ENCODE measurements at places on chromosomes 12 and 14.

- no peak for DNase-seq
These were observed 17.9 kb downstream of the SPTLC2 start for GRCh38 chr14:77598366-77599070.

DNA sequence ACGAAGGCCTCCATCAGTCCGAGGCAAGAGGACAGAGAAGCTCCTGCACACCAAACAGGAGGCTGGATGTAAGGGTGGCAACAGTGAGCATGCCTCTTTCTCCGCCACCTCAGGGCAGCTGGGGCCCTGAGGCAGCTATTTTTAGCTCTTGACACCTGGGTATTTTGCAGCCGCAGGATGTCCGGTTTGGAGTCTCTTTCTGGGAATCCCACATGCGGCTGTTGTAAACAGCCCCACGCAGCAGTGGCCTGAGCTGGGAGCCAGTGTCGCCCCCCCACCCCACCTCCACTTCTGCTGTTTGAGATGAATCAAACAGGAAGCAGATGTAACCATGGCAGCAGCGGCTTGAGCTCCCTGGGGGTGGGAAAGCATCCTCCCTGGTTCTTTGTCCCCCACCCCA is 11.7 kb downstream of the HDAC7 start:
- DNase-seq, result no peak

- DNase-seq, result no peak
These were observed 45.3 kb upstream of the ATP23 start for GRCh38 chr12:57896115-57896433.

GRCh38 chr12:100675432-100675831 is 101.9 kb downstream of the GAS2L3 start:
- DNase-seq, result no peak

- DNase-seq, result no peak
These were observed 320.6 kb downstream of the KCNC2 start for GRCh38 chr12:74889073-74889472.

DNA sequence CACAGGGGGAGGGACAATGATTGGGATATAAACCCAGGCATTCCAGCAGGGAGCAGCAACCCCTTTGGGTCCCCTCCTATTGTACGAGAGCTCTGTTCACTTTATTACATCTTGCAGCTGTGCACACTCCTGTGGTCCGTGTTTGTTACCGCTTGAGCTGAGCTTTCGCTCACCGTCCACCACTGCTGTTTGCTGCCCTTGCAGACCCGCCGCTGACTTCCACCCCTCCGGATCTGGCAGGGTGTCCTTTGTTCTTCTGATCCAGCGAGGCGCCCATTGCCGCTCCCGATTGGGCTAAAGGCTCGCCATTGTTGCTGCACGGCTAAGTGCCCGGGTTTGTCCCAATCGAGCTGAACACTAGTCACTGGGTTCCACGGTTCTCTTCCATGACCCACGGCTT is 64.1 kb downstream of the E2F7 start:
- no peak for DNase-seq

DNA sequence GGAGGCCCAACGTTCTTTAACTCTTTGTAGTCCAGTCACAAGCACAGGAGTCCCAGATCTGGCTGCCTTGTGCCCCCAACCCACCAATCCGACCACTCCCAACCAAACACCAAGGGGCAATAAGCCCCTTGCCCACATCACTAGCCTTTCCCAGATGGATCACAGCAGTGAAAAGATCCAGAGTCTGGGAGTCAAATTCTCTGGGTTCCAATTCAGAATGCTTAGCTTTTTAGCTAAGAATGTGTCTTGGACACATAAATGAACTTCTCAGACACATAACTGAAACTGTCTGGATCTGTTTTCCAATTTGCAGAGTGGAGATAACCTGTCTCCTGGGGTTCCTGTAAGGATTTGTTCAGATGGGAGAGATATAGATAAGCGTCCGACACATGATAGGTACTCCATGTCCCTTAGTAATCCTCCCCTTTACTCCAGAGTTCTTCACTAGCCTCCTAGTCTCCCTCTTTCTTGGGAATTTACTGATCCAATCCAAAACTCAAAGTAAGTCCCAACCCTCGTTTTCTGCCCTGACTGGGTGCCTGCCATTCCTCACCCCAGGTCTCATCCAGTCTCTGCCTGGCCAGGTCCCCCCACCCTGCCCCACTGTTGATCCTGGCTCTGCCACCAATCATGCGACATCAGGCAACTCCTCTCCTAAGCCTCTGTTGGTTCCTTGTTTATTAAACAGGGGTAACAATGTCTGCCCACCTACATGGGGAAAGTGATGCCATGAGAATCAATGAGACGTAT is 439 bp upstream of the TNFRSF1A start:
- no peak for DNase-seq

GRCh38 chr14:106308839-106309389 is 782.5 kb downstream of the TMEM121 start:
- no peak for DNase-seq

GRCh38 chr14:89616425-89616824 is 199.4 kb upstream of the FOXN3 start:
- no peak for DNase-seq

- no peak for DNase-seq
These were observed 16.0 kb upstream of the AQP2 start for GRCh38 chr12:49934505-49934904.

GRCh38 chr12:94416613-94417012 is 43.1 kb downstream of the CEP83 start:
- DNase-seq, result no peak

- no peak for DNase-seq
These were observed 89.8 kb downstream of the DICER1 start for GRCh38 chr14:95067526-95067925.

- peak; percentile 33 for DNase-seq
These were observed 772 bp downstream of the SCARB1 start for GRCh38 chr12:124862768-124863415.

DNA sequence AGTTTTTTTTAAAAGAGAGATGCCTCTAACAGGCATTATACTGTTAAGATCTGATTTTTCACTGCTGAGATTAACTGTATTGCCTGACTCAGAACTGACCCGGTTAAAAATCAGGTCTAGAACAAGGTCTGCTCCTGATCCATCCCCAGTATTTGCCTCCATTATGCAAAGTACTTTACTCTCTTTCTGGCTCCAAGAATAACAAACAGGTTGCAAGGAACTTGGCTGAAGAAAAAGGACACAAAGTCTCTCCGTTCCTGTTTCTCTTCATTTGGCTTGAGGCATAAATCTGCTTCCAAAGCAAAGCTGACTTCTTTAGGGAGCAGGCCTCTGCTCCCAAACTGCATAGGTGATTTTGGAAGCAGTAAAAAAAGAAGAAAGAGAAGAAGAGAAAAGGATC is 199.3 kb upstream of the PDZRN4 start:
- no peak for DNase-seq

DNA sequence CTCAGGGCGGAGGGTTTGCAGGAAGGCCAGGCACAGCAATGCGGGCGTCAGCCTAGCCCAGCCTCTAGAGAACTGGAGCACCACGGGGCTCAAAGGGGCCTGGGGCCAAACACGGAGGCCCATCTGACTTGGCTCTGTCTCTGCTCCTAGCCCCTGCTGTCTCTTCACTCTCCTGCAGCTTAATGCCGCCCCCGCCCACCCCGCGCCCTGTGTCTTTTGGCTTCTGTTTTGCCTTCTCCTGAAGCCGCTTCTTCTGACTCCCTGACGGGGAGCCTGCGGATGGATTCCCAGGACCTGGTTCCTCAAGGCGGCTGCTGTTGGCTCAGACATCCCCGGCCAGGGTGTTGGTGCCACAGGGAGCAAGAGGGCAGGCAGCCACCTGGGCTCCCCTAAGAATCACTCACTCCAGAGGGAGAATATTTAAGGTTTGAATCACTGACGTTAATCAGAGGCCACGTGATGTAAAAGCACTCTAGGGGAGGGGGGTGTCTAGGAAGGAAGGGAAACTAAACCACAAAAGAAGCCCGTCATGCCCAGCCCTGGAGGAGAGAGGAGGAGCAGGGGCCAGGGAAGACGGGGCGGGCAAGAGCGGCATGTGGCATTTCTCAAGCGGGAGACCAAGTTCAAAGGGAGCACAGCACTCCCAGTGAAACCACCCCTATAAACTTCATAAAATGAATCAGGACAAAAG is 36.9 kb upstream of the PRMT8 start:
- DNase-seq, result peak; percentile 93

GRCh38 chr12:83656004-83656403 is 969.3 kb downstream of the TMTC2 start:
- no peak for DNase-seq

DNA sequence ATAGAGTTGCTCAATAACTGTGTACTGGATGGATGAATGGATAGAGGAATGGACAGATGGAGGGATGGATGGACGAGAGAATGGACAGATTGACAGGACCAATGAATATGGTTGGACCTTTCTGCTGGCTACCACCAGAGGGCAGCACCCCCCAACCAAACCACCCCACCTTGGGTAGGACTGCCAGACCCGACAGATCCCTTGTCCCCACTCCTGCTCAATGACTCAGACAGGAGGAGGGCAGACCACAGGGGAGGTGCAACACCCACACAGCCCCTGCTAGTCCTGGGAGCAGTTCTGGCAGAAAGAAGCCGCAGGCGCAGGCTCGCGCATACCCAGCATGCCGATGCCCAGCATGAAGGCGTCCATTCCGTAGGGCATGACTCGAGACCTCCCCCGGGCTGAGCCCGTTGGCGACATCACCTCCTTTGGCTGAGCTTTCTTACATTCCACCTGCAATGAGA is 12.4 kb downstream of the MSI1 start:
- DNase-seq, result peak; percentile 82

DNA sequence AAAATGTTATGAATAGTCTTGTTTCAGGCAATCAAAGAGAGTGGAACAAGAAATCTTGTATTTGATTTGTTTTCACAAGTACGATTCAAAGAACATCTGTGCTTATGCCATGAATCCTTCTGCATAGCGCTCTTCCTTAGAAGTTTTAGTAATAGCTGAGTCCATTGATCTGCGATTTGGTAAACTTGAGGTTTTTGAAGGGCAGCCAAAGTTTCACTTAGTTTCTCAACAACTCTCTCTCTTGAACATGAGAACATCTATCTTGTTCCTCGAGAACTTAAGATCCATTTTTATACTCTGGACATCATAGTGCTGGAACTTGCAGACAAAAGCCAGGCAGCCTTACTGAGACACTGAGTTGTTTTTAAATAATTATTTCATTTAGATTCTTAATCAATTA is 96.2 kb upstream of the USP15 start:
- no peak for DNase-seq

- DNase-seq, result no peak
These were observed 93.1 kb downstream of the SRGAP1 start for GRCh38 chr12:63937378-63938316.

DNA sequence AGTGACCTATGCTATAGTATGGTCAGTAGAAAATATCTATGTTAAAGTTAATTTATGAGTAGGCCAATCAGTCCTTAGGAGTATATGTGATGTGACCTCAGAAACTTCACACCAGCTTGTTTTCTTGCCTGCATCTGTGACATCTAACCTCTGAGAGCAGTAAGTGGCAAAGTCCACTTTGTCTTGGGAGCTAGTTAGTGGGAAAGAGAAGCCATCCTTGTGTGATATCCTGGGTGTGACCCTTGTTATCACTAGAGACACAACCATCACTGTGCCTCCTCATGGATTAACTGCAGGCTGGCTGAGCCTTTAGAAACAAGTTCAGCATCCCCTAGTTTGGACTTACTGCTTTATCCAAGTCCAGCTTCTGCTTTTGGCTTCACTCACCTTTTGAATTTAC is 170.6 kb upstream of the STXBP6 start:
- no peak for DNase-seq

DNA sequence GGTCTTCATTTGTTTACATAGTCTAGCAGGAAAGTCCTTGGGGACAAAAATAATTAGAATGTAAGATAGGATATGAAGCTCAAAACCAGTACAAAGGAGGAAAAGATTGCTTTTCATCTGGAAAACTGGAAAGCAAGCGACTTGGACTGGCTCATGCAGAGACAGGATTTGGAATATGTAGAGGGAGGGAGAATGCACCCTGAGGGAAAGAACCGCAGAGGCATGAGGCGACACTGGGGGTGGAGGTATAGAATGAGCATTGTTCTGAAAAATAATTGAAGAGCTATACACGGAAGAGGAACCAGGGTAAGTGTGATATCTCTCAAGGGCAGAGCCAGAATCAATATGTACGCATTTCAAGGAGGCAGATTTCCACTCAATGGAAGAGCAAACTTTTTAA is 85.5 kb downstream of the PLEKHG3 start:
- DNase-seq, result no peak

DNA sequence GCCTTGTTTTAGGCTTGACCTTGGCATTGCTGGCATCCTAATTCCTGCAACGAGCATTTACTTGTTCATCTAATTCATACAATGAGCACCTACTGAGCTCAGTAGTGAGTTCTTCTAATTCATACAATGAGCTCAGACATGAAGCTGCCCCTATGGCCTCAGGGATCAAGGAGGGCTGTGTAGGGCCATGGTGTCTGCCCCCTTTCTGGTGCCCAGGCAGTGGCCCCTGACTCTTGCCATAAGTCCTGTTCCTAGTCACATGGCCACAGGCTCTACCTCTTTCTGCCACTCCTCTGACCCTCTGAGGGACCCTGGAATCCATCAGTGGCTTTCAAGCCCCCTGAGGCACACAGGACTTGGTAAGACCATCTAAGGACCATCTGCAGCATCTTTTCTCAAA is 148.8 kb downstream of the ZFP36L1 start:
- no peak for DNase-seq

DNA sequence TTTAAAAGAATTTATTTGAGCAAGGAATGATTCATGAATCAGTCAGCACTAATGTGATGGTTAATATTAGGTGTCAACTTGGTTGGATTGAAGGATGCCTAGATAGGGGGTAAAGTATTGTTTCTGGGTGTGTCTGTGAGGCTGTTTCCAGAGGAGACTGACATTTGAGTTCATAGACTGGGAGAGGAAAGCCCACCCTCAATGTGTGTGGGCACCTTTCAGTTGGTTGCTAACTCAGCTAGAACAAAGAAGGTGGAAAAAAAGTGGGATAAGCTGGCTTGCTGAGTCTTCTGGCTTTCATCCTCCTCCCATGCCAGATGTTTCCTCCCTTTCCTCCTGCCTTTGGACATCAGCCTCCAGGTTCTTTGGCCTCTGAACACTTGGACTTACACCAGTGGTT is 47.2 kb downstream of the TESPA1 start:
- DNase-seq, result no peak

DNA sequence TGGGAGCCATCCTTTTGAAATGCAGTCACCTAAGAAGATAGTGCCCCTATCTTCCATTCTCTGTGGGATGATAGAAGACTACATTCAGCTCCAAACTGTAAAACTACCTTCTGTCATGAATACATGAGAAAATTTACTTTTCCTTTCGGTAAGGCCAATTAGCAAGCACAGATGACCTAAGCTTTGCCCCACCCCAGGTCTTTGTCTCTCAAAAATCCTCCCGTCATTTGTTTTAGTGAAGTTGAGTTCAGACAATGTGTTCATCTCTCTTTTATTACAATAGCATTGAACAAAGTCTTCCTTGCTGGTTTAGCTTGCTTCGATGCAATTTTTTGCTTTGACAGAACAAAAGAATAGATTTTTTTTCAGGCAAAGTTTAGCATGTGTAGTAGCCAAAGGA is 18.2 kb upstream of the FSCB start:
- no peak for DNase-seq

DNA sequence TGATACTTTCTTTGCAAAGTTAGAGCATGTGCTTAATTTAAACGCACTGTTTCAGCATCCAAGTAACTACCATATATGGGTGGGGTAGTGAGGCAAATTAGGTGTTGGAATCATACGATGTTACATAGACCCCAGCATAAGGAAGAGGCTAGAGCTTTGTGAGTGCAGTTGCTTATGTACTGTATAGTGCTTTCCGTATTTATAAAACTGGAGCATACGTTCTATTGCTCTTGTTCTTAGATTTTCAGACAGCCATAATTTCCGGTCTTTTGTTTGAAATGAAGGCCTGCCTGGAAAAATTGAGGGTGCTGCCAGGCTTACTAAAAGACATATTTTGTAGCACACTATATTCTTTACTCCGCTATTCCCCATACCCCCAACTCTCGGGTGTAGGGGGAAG is 335.7 kb downstream of the FOXG1 start:
- no peak for DNase-seq
